ENCODE measurements at places on chromosomes 5 and 9. TPM values are rescaled to one million over a fixed set of nuclear protein-coding genes. Genes with fewer than 3 reads are reported as not detected.

GHR gene
- 7.3 TPM for total RNA-seq

ANKRD18B gene
- 3.4 TPM for total RNA-seq

MARVELD2 gene
- total RNA-seq, result 2.1 TPM

ESM1 gene
- total RNA-seq, result 0.27 TPM

DNA sequence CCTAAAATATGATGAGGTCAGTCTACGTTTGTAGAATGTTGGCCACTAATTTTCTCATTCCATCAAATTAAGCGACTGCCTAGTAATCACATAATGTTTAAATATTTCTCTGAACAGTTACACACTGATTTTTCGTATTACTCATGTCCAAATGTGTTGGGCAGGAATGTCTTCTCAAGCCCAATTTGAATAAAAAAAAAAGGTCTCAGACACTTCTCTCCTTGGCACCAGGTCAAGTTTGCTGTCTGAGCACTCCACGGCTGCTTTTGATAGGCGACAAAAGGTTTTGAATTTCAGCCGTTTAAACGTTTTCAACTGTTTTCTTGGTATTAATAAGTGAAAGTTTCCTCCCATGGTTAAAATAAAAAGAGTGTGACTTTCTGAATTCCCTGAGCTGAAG lies 542.1 kb downstream of the IRX1 start:
- DNase-seq, result no peak

- no peak for DNase-seq
These were observed 98.8 kb upstream of the BASP1 start for GRCh38 chr5:17118631-17119030.

DNA sequence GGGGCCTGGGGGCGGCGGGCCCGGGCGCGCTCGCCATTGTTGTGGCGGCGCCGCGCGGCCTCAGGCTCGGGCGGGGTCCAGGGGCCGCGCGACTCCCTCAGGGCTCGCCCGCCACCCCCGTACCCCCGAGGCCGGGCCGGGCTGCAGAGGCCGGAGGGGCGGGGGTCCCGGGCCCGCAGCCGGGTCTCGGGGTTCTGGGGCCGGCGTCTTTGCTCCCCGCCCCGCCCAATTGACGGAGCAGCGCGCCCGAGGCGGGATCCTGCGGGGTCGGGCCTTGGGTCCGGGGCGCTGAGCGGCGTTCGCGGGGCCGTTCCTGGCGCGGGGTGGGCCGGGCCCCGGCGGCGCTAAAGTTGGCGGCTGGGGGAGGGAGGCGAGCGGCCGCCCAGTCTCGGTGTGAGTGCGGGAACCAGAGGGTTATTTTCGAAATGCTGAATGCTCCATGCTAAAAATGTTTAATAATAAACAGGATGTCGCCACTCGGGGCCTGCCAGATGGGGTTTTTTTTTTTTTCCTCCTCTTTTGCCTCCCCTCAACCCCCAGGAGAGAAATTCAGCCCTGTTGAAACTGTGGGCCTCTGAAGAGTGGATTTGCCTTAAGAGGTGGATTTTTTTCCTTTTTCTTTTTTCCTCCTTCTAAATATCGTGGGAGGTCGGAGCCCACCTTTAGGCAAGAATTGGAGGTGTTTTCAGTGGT lies 724 bp downstream of the PRRC2B start:
- peak; percentile 52 for DNase-seq

DNA sequence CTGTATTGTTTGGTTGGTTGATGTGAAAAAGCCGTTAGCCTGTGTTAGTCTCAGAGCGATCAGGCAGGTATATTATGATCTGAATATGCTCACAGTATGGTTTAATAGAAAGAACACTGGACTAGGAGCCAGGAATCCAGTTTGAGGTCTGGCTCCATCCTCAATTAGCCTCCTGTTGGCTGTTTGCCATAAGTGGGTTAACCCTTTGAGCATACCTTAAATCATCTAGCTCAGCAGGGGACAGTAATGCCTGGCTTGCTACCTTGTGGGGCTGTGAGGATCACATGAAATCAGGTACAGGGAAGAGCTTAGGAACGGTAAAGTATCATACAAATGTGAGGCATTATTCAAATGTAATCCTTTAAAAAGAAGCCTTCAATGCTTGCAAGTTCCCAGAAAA lies 104.7 kb downstream of the CMYA5 start:
- no peak for DNase-seq

- DNase-seq, result no peak
These were observed 1.9 kb upstream of the DAP start for GRCh38 chr5:10762776-10763500.

DNA sequence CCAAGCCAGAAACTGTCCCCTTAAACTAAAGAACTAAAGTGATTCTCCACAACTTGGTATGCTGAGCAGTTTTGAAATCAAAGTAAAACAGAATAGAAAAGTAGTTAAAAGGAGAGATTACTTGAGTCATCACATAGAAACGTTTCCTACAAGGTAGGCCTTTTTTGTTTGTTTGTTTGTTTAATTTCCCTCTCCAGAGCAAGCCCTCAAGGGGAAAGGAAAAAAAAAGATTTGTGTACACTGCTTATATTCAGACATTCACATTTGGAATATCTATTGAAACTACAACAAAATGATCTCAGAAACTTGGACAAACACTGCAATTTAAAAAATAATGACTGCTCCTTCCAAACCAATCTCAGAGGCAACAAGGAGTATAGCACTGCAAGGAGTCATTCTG lies 304.7 kb upstream of the NREP start:
- no peak for DNase-seq

- DNase-seq, result no peak
These were observed 918.6 kb upstream of the DMAC1 start for GRCh38 chr9:8718121-8718725.

DNA sequence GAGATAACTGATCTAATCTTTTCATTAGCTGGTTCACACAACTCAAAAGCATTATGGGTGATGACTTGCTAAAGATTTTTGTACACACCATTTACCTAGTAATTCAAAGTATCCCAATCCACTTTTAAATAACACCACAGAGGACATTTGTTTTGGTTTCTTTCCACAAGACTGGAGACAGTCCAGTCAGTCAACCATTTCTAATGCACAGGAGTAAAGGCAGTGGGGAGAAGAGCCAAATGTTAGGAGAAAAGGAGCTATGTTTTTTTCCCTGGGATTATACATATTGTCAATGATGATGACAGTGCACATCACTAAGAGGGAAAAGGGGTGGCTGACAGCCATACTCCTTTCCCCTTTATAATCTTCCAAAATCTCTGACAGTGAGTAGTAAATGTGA lies 240.9 kb downstream of the GABRB2 start:
- peak; percentile 67 for DNase-seq
